ENCODE measurements at places on chromosomes 3 and 15.

DNA sequence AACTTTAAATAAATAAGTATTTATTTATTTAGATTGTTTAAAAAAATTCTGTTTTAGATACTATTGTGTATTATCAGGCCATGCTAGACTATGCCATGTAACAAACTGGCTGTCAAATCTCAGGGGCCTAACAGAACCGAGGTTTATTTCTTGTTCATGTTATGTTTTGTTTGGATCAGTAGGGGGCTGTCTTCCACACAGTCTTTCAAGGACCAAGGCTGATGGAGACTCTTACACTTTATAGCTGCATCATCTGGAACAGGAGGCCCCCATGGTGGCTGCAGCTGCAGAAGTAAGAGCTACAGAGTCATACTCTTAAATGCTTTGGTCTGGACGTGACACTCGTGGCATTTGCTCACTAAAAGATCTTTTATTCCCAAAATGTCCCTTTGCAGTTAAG lies 33.0 kb upstream of the ARL14 start:
- no peak for DNase-seq

- DNase-seq, result no peak
Measured at GRCh38 chr3:17846466-17846865, 104.0 kb upstream of the TBC1D5 start.

GRCh38 chr15:85380217-85380811 lies at the start of gene AKAP13:
AKAP13 (plus strand) TSS chr15:85380603; CDS start chr15:85485721, 105,118 bp downstream.
- DNase-seq, result peak; percentile 88

- no peak for DNase-seq
Measured at GRCh38 chr15:47803767-47804166, 86.5 kb downstream of the SEMA6D start.

- no peak for DNase-seq
Measured at GRCh38 chr3:194488055-194488742, 1.4 kb upstream of the ATP13A3 start.

DNA sequence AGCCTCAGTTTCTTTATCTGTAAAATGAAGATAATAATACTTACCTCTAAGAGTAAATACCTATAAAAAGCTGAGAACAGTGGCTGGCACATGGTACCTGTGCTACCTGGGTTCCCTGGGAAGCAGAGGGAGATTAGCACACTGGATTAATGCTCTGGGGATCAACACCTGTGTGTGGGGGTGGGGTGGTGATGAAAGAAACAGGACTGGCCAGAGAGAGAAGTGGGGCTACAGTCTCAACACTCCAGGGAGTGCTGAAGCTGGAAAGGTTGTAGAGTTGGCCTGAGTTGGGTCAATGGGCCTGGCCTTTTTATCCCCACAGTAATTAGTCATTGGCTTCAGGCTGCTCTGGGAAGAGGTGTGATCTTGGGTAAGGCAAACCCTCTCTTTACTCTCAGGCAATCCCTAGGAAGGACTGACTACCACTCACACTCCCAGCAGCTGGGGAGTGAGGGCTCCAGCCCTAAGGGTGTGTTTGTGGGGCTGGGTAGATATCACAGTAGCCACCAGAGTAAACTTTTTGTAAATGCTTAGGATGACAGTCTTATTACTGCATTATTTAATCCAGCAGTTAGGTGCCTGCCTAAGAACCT lies 102.5 kb downstream of the SV2B start:
- DNase-seq, result no peak

DNA sequence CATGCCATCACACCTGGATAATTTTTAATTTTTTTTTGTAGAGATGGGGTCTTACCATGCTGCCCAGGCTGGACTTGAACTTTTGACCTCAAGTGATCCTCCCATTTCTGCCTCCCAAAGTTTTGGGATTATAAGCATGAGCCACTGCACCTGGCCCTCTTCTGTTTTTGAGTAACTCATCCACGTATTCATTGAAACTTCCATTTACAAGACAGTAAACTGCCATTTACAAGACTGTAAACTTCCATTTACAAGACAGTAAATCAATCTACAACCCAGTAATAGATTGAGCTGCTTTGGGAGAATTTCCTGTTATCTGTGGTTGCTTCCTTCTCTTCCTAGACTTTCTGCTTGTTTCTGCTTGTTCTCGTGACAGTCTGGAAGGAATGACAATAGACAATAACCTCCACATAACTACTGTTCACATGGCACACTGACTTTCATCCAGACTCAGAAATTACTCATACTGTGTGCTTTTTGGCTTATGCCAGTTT lies 114.7 kb upstream of the CCNL1 start:
- no peak for DNase-seq

GRCh38 chr3:152307829-152308474 lies 39.2 kb downstream of the MBNL1 start:
- no peak for DNase-seq

DNA sequence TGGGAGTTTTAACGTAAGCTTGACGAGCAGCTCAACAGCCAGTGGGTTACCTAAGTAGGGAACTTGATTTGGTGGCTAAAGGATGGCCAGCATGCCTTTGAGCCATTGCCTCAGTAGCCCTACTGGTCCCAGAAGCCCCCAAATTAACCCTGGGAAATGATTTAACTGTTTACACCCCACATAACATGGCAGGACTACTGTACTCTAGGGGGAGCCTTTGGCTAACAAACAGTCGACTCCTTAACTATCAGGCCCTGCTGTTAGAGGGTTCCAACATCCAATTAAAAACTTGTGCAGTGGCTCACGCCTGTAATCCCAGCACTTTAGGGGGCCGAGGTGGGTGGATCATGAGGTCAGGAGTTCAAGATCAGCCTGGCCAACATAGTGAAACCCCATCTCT lies 9.4 kb upstream of the SMCO1 start:
- DNase-seq, result no peak

GRCh38 chr3:134874737-134875413 lies 79.8 kb downstream of the EPHB1 start:
- DNase-seq, result no peak

DNA sequence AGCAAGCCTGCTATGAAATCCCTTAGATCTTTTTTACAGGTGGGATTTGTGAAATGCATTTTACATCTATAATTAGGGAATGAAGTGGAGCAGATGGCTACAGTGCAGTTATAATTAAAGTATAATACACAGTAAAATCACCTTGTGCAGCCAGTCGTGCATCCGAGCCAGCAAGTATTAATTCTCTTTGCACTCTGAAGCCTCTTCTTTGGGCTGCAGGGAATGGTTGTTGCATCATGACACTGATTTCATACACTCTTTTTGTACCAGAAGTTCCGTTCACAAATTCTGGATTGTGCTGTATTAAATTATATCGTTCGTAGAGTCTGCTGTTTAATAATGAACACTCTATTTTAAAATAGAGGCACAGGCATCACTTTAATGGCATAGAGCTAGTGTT lies 28.7 kb upstream of the TP63 start:
- DNase-seq, result no peak

Data from naive thymus-derived CD4-positive, alpha-beta T cell (primary cell).